ENCODE measurements at places on chromosomes 3 and 15. TPM values are rescaled to one million over a fixed set of nuclear protein-coding genes. Genes with fewer than 3 reads are reported as not detected.

The LIPC gene
- 0.31 TPM for polyA plus RNA-seq

The LYZL4 gene
- polyA plus RNA-seq = not detected

The ZNF770 gene
- 16.0 TPM for polyA plus RNA-seq

DNA sequence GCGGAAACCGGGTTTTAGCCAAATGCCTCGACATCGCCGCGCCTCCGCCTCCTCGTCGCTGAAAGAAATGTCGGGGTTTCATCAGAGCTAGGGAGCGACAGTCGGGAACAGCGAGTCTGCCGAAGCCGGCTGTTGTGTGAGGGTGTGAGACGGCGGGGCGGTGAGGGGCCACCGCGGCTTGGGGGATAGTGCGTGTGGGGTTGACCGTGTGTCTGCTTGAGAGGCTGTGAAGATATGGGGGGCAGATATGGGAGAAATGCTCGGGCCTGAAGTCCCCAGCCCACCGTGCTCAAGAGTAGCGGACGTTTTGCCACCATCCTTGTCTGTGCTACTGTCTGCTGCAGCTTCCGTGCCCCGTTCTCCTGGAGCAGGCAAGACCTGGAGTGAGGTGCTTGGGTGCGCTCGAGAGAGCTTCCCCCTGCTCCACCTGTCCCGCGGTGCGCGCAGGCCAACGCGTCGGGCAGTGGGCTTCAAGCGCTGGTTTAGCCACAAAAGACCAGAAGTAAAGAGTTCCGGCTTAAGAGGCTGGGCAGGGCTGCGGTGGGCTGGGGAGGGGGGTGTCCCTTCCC is 716 bp upstream of the ISLR2 start:
- DNase-seq = no peak

All from BJ (cell line).